ENCODE measurements at places on chromosomes 2 and 18. TPM values are rescaled to one million over a fixed set of nuclear protein-coding genes. Genes with fewer than 3 reads are reported as not detected.
A peak's percentile ranks its signal among the peaks of the same experiment; 100 is the strongest.

DNA sequence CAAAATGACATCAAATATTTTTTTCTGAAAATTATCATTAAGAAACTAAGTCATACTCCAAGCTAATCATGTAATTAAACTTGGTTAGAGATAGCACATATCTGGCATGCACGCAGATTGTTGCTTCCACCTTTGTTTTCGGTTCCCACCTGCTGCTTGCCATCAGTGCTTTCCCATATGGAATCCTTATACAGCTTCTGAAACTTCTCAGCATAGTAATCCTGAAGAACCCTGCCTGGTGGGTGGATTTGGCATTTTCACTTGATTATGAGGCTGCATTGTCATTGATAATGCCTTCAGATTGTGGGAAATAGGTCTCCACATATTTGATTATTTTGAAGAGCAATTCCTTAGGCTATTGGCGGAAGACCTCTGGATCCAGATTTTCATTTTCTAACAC lies 47.5 kb downstream of the ZC3H6 start:
- H3K4me3 ChIP-seq = no peak overlapping the region
- no peak for DNase-seq
- H3K36me3 ChIP-seq = peaks cover 9% of the 10 kb centered on the region
- no peaks in the 10 kb centered on the region for H3K27me3 ChIP-seq
- no peaks in the 10 kb centered on the region for H3K4me1 ChIP-seq
- H3K27ac ChIP-seq = no peak overlapping the region

DNA sequence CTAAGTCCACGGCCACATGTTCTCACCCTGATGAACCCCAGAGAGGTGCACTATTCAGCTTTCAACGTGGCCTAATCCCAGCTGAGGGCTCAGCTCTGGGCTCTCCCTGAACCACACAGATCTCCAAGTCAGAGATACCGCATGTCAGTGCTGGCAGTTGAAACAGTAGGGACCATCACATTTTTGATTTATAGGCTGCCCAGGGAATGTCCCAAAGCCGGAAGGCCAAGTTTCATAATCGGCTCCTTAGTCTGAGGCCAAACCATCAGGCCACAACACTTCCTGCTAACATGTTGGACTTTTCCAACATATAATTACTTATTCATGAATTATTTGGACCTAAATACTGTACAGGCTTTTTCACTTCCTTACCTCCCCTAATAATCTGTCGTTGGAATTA lies 91.9 kb upstream of the KLHL29 start:
- H3K27me3 ChIP-seq = no peaks in the 10 kb centered on the region
- H3K4me3 ChIP-seq = no peak overlapping the region
- no peak overlapping the region for H3K27ac ChIP-seq
- no peaks in the 10 kb centered on the region for H3K4me1 ChIP-seq
- H3K36me3 ChIP-seq = no peaks in the 10 kb centered on the region

Gene SRD5A2
- 2.9 TPM for total RNA-seq

- no peak for DNase-seq
- no peak overlapping the region for H3K4me3 ChIP-seq
Observed at GRCh38 chr2:200129721-200130462, 174.5 kb downstream of the MAIP1 start.

- peaks cover 4% of the 10 kb centered on the region for H3K4me1 ChIP-seq
- H3K36me3 ChIP-seq = no peaks in the 10 kb centered on the region
- no peak for DNase-seq
- H3K27me3 ChIP-seq = no peaks in the 10 kb centered on the region
- H3K4me3 ChIP-seq = no peak overlapping the region
Observed at GRCh38 chr2:106189764-106190468, 4.2 kb downstream of the UXS1 start.

GRCh38 chr2:232341061-232341738 lies 37.4 kb upstream of the ALPP start:
- H3K27ac ChIP-seq = no peak overlapping the region
- H3K4me1 ChIP-seq = no peaks in the 10 kb centered on the region
- DNase-seq = no peak
- no peaks in the 10 kb centered on the region for H3K27me3 ChIP-seq
- H3K4me3 ChIP-seq = no peak overlapping the region
- H3K36me3 ChIP-seq = peaks cover 5% of the 10 kb centered on the region

DNA sequence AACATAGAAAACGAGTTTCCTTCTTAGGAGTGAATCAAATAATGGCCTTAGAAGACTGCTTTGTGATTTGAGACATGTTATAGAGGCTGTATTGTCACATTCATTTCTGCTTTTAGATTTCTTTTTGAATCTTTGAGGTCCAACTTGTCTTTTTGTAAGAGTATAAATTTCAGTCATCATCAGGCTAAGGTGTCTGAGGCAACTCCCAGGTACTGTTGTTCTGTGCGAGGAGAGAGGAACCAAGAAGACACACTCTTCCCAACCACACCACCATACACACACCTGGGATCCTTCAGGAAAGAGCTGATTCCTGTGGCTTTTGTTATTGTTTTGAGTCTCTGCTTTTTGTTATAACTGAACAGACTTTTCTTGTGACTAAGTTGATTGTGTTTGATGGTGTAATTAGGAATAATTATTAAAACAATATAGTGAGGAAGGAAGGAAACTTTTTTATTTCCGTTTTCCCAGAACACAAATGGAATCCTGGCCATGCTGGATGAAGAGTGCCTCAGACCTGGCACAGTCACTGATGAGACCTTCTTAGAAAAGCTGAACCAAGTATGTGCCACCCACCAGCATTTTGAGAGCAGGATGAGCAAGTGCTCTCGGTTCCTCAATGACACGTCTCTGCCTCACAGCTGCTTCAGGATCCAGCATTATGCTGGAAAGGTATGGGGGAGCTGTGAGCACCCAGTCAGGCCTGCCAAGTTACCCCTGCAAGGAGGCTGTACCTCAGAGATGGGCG lies 140.4 kb downstream of the MYO1B start:
- no peaks in the 10 kb centered on the region for H3K27me3 ChIP-seq
- peaks cover 4% of the 10 kb centered on the region for H3K36me3 ChIP-seq
- H3K4me3 ChIP-seq = no peak overlapping the region
- H3K27ac ChIP-seq = peak overlapping the region; percentile 57
- no peak for DNase-seq
- peaks cover 20% of the 10 kb centered on the region for H3K4me1 ChIP-seq

GRCh38 chr2:108565778-108566375 lies 31.6 kb downstream of the LIMS1 start:
- H3K27ac ChIP-seq = peak overlapping the region; percentile 12
- DNase-seq = no peak
- no peak overlapping the region for H3K4me3 ChIP-seq
- no peaks in the 10 kb centered on the region for H3K4me1 ChIP-seq
- no peaks in the 10 kb centered on the region for H3K27me3 ChIP-seq

DNA sequence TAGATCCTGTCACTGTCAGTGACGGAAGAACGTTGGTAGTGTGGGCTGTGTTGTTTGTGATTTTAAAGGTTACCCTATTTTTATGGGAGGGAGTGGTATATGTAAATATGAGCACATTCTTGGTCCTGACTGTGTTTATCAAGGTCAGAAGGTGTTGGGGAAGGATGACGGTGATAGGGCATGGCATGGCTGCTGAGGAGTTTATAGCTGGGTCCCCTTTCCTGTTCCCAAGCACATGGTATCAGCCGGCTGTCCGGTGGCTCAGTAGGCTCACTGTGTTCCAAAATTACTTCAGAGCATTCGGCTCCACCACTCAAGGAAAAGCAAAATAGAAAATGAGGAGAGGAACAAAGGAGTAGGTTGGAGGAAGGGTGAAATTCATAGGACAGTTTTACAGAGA lies 28.6 kb downstream of the IRS1 start:
- H3K4me3 ChIP-seq = no peak overlapping the region
- no peaks in the 10 kb centered on the region for H3K27me3 ChIP-seq
- peaks cover 1% of the 10 kb centered on the region for H3K36me3 ChIP-seq
- DNase-seq = no peak

Gene KLHL14
- total RNA-seq = 2.2 TPM

- H3K4me1 ChIP-seq = no peaks in the 10 kb centered on the region
- no peak overlapping the region for H3K27ac ChIP-seq
- no peak for DNase-seq
Observed at GRCh38 chr18:4074647-4075046, 380.5 kb downstream of the DLGAP1 start.

- H3K4me3 ChIP-seq = no peak overlapping the region
- no peaks in the 10 kb centered on the region for H3K36me3 ChIP-seq
- DNase-seq = no peak
- no peaks in the 10 kb centered on the region for H3K4me1 ChIP-seq
Observed at GRCh38 chr2:104433657-104434056, 420.3 kb upstream of the POU3F3 start.

- H3K36me3 ChIP-seq = no peaks in the 10 kb centered on the region
- no peak overlapping the region for H3K27ac ChIP-seq
- no peak overlapping the region for H3K4me3 ChIP-seq
- no peaks in the 10 kb centered on the region for H3K27me3 ChIP-seq
Observed at GRCh38 chr2:23618794-23619530, 234.0 kb downstream of the KLHL29 start.

Gene SLC35F6
- total RNA-seq = 49.9 TPM

- H3K27ac ChIP-seq = no peak overlapping the region
- no peak for DNase-seq
- no peaks in the 10 kb centered on the region for H3K36me3 ChIP-seq
- H3K4me3 ChIP-seq = no peak overlapping the region
- no peaks in the 10 kb centered on the region for H3K27me3 ChIP-seq
- H3K4me1 ChIP-seq = no peaks in the 10 kb centered on the region
Observed at GRCh38 chr2:203987959-203988358, 51.4 kb downstream of the ICOS start.

- DNase-seq = peak; percentile 81
- H3K27me3 ChIP-seq = no peaks in the 10 kb centered on the region
- H3K27ac ChIP-seq = no peak overlapping the region
- peaks cover 4% of the 10 kb centered on the region for H3K4me1 ChIP-seq
- no peaks in the 10 kb centered on the region for H3K36me3 ChIP-seq
- H3K4me3 ChIP-seq = no peak overlapping the region
Observed at GRCh38 chr2:123434546-123435395, 590.3 kb upstream of the CNTNAP5 start.

DNA sequence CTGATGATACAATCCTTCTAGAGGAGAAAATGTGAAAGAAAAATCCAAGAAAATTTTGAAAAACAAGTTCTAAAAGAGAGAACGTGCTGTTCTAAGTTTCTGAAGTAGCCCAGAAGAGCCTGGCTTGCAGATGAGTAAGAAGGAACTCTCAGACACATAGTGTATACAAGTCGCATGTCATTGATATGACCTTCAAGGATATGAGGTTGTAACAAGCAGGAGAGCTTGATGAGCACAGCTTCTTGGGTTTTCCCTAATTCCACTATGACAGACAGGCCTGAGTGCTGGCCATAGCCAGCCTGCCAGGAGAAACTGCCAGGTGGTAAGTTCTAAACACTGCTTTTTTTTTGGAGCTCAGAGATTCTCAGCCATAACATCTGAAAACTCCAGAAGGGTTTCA lies 235.7 kb upstream of the SIX2 start:
- no peaks in the 10 kb centered on the region for H3K27me3 ChIP-seq
- no peak for DNase-seq
- H3K27ac ChIP-seq = no peak overlapping the region
- no peaks in the 10 kb centered on the region for H3K4me1 ChIP-seq
- no peaks in the 10 kb centered on the region for H3K36me3 ChIP-seq

Gene MAP4K3
- 38.6 TPM for total RNA-seq

- H3K4me1 ChIP-seq = no peaks in the 10 kb centered on the region
- H3K27me3 ChIP-seq = no peaks in the 10 kb centered on the region
- H3K36me3 ChIP-seq = no peaks in the 10 kb centered on the region
- DNase-seq = peak; percentile 80
- no peak overlapping the region for H3K27ac ChIP-seq
Observed at GRCh38 chr2:182650704-182651103, 65.4 kb upstream of the DNAJC10 start.

- H3K36me3 ChIP-seq = no peaks in the 10 kb centered on the region
- H3K27me3 ChIP-seq = no peaks in the 10 kb centered on the region
- no peaks in the 10 kb centered on the region for H3K4me1 ChIP-seq
- no peak overlapping the region for H3K4me3 ChIP-seq
- H3K27ac ChIP-seq = no peak overlapping the region
Observed at GRCh38 chr2:196247114-196247975, 76.0 kb upstream of the STK17B start.

Gene NBEAL1
- 138 TPM for total RNA-seq

DNA sequence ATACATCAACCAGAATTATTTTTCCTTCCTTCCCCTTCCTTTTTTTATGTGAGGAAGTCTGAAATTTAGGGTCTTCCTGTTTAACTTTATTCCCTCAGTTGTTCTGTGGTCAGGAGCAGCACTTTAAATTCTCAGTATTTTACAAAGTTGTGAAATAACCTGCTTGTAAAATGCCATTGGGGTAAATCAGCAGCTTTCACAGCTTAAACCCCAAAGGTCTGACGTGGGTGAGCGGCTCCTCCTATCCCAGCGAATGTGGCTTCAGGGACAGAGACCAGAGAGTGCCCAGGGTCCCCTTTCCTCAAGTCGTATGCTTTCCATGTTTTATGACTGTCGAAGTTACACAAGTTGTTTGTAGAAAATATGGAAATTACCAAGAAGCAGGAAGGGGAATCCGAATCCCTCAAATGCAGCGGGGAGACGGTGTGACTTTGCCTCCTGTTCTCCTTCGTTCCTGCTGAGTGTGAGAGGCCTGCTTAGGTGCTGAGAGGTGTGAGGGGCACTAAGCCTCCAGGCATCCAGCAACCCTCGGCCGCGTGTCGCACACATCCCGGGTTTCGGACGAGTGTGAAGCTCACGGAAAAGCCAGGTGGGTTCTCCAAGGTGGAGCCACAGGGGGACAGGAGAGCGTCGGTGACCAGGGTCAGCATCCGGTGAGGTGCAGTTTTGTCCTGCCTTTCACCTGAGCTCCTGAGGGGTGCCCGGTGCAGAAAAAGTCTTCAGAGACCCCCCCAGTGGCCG lies 10.8 kb upstream of the KCNG2 start:
- H3K4me3 ChIP-seq = no peak overlapping the region
- no peaks in the 10 kb centered on the region for H3K36me3 ChIP-seq
- peaks cover 3% of the 10 kb centered on the region for H3K27me3 ChIP-seq
- no peak for DNase-seq
- H3K27ac ChIP-seq = no peak overlapping the region
- no peaks in the 10 kb centered on the region for H3K4me1 ChIP-seq

Gene EIF4E2
- 63.6 TPM for total RNA-seq

Gene DSEL
- total RNA-seq = 9.0 TPM

DNA sequence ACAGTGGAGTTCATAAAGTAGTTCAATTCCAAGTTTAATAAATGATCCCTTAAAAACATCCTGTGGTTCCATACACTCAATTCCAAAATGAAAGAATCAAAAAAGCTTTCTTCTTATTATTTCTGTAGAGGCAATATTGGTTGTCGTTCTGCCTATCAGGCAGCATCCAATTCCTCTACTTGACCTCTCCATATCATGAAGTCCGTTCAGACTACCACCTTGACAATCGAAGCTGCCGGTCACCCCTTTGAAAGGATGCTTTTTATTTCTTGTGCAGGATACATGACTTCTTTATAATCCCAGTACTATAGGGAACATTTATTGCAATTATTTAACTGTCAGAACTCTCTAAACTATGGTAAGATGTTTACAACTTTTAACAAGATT lies 3.3 kb upstream of the KCTD1 start:
- no peak overlapping the region for H3K27ac ChIP-seq
- no peaks in the 10 kb centered on the region for H3K36me3 ChIP-seq
- H3K27me3 ChIP-seq = peaks cover 52% of the 10 kb centered on the region
- H3K4me3 ChIP-seq = no peak overlapping the region
- peak; percentile 59 for DNase-seq

All from lung (tissue), 17 donors.